ENCODE measurements at places on chromosomes 11 and 22.
A peak's percentile ranks its signal among the peaks of the same experiment; 100 is the strongest.

DNA sequence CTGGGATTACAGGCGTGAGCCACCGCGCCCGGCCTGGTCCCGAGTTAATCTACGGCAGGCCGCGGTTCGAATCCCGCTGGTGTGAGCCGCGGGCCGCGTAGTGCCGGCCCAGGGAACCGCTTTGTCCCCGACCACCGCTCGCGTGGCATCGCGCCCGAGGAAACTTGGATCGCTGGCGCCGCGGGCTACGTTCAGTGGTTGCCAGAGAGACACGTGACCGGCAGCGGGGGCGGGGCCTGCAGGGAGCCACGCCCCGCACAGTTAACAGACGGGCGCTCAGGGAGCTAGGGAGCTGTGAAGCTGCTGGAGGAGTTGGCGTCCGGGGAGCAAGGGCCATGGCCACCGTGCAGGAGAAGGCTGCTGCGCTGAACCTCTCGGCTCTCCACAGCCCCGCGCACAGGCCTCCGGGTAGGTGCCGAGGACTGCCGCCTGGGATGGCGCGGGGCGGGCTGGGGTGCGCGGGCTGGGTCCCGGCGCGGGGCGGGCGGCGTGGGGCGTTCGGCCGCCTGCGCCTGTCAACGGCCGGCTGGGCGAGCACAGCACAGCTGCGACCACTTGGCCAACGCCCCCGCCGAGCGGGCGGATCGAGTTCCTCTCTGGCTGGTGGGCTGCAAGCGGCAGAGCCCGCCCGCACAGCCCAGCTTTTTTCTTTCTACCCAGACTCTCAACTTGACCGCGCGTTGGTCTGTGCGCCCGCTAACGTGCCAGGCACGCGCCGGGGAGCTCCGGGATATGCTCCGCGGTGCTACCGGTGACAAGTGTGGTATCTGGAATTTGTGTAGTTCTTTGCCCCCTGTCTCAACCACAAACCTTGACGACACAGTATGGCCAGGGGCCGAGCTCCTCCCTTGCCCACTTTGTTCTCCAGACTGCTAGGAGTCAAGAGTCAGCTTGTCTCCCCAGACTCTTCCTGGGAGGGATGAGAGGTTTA lies at the start of gene DEPDC7:
Gene DEPDC7, plus strand, starts transcription at position 258 of the 931 bp plus-strand sequence. Its CDS starts 78 bp downstream, at position 336.
- peak within 1 kb of the TSS; percentile 69 for H3K4me3 ChIP-seq
- H3K4me1 ChIP-seq, result peaks cover 36% of the 10 kb centered on the region
- peak; percentile 91 for DNase-seq
- H3K36me3 ChIP-seq, result no peaks in the 10 kb centered on the region
- no peaks in the 10 kb centered on the region for H3K27me3 ChIP-seq

GRCh38 chr22:17199003-17199731 lies 20.1 kb downstream of the ADA2 start:
- H3K4me1 ChIP-seq, result peaks cover 6% of the 10 kb centered on the region
- H3K27ac ChIP-seq, result no peak overlapping the region
- no peak for DNase-seq
- H3K27me3 ChIP-seq, result no peaks in the 10 kb centered on the region
- no peaks in the 10 kb centered on the region for H3K36me3 ChIP-seq

GRCh38 chr11:11491589-11491988 lies 130.2 kb downstream of the GALNT18 start:
- no peaks in the 10 kb centered on the region for H3K4me1 ChIP-seq
- DNase-seq, result no peak
- H3K27ac ChIP-seq, result no peak overlapping the region

DNA sequence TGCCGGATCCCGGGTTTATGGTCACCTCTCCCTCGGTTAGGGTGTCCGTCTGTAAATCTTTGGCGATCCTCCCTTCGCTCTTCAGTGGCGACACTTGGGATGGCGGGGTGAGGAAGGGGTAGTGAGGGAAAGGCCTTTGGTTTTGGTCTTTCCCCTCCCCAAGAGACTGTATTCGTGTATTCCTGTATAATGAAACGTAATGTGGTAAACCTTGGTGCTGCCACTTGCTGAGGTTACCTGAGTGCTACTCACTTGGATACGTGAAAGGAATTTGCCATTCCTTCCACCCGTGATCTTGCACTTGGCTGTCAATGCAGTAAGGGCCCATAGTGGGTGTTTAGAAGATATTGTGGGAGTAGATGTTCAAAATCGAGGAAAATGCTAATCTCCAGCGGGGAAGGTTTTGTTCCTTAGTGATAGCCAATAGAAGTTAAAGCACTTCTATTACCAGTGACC lies 578 bp upstream of the NUP160 start:
- peak overlapping the region; percentile 73 for H3K27ac ChIP-seq
- peaks cover 2% of the 10 kb centered on the region for H3K36me3 ChIP-seq
- DNase-seq, result no peak
- no peaks in the 10 kb centered on the region for H3K27me3 ChIP-seq

Data from liver (tissue), 10 donors.